ENCODE measurements at places on chromosomes 16 and 17.
A peak's percentile ranks its signal among the peaks of the same experiment; 100 is the strongest.

DNA sequence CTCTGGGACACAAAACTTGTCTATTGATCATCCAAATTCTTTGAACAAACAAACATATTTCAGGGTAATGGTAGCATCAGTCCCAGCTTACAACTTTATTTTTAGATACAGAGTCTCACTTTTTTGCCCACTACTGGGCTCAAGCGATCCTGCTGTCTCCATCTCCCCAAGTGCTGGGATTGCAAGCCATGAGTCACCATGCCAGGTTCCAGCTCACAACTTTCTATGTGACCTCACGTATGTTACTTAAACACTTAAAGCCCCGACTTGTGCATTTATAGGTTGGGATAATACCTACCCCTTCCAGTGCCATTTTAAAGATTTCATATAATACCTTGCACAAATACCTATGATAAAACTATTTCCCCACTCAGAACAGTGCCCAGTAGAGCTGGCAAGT is 42.0 kb upstream of the KSR1 start:
- DNase-seq: no peak

DNA sequence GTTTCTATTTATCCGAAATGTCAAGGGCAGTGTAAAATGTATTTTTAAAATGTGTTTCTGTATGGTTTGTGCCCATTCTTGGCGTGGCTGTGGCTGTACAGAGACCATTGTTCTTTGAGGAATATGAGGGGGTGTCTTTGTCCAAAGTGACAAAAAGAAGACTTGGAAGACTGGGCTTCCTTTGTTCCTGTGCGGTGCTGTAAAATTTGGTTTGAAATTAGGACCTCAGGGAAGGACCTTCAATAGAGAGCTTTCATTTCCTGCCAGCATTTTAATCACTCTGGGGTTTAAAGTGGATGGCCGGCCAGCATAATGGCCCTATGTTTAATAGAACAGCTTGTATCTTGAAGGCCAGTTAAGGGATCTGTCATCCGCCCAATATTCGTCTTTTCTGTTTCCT is 190.1 kb upstream of the TBX2 start:
- DNase-seq: no peak

- no peak for DNase-seq
Observed at GRCh38 chr16:31094088-31094423, 541 bp downstream of the VKORC1 start.

DNA sequence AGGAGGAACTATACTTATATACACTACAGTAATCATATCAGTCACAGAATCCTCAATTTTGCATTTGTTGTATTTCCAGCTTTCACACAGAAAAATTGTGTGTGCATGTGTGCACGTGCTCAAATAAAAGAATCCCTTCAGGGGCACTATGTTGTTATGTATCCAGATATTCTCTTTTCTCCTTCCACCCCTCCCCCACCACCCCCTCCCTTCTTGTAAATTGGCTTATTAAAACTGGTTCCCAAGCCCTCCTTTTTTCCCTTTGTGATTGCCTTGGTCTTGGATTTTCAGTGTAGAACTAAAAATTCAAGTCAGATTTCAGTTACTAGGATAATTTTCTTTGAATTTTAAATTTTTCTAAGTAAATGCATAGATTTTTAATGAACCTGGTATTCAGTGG is 86.3 kb downstream of the WNT3 start:
- no peak for DNase-seq

GRCh38 chr17:73419051-73419450 is 107.2 kb upstream of the CDC42EP4 start:
- no peak for DNase-seq

DNA sequence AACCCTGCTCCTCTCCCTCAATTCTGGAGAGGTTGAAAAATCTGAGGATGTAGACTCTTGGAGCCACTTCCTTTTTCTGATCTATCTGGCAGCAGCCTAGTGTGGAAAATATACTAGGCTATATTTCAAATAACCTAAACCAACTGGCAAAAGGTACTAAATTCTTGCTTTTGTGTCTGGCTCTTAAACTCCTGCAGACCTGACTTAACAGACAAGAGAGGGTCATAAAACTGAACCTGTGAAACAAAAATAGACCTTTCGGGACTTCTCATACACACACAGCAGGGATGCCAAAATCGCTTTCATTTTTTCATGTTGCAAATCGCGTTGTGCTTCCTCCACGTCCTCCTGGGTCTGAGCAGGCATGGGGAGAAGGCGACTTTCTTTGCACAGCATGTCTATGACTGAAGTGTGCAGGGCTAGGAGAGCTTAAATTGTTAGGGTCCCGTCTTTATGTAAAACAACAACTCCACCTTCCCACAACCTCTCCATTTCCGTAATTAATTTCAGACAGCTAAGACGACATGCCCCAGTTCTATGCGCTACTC is 520.7 kb upstream of the PSMD7 start:
- DNase-seq: no peak

GRCh38 chr17:74226252-74226651 is 12.9 kb downstream of the TTYH2 start:
- DNase-seq: no peak

DNA sequence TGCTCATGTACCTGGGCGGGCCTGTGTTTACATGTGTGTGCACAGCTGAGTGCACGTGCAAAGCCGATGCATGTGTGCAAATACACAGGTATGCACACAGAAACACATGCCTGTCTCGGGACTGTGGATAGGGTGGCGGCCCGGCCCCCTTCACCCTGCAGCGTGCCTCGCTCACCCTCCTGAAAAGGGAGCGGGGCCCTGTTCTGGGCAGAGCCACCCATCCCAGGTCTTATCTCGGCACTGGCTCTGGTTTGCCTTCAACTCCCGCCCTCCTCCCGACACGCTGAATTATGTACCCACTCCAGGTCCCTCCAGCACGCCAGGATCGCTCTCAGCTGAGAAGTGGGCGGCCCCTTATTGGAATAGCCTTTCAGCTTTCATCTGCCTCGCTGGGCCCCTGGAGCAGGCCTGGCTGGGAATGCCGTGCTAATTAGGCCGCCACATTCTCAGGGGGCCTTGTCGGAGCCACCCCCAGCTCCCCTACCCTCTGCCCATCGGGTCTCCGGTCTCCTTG is 77.8 kb downstream of the RTN4RL1 start:
- DNase-seq: no peak

DNA sequence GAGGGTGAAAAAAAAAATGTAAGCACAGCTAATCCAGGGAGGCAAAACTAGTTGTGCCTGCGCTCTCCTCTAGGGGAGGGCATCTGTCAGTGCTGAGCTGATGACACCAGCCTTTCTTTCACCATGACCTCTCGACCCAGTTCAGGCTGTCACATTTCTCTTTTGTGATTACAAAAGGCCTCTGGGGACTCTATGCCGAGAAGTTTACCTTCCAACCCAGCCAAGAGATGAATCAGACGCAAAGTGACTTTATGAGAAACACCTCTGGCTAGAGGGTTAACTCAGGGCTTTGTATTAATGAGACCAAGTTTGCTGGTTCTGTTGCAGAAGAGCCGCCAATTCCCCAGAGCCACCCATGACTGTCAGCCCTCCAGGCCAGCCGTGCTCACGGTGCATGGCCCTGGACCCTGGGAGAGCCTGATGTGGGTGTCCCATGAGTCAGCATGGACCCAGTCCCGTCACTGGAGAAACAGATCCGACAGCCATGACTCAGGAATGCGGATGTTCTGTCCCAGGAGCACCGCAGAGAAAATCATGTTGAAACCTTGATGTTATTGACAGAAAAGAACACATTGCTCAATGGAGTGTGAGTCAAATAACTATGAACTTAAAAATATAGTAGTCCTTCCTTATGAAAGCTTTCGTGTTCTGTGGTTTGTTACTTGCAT is 437.2 kb downstream of the HS3ST3B1 start:
- DNase-seq: no peak

DNA sequence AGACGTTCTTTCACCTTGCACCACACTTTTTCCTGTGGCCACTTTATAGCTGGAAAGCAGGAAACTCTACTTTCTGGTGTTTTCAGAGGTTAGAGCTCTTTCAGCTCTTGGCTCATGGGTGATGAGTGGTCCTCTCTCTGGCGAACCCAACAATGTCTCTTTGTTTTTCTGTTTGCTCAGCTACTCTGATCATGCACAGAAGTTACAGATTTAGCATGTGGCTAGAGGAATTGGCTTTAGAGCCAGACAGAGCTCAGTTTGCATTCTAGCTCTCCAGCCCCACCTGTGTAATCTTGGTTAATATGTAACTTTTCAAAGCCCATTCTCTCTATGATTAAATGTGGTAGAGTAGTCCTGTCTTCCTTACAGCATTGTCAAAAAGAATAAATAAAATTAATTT is 225.2 kb downstream of the HAPSTR1 start:
- no peak for DNase-seq

DNA sequence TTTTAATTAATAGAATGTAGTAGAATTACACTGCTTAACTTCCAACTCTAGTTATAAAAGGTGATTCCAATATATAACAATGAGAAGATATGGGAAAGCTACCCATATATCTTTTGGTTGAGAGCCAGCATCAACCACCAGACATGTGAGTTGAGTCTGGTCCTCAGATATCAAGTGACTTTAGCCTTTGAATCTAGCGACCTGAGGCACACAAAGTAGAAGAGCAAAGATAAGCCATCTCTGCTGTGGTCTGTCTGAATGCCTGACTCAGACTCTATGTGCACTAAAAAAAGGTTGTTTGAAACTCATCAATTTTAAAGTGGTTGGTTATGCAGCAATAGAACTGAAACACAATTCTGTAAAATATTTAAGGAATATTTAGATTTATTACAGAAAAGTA is 492.5 kb upstream of the SOX9 start:
- no peak for DNase-seq

GRCh38 chr17:12415031-12415430 is 250.7 kb upstream of the MYOCD start:
- no peak for DNase-seq

- no peak for DNase-seq
Observed at GRCh38 chr16:64242492-64242891, 879.4 kb downstream of the CDH11 start.

- no peak for DNase-seq
Observed at GRCh38 chr16:27823421-27823820, 240.1 kb downstream of the GSG1L start.

- DNase-seq: no peak
Observed at GRCh38 chr16:3861808-3862451, 18.6 kb downstream of the CREBBP start.

DNA sequence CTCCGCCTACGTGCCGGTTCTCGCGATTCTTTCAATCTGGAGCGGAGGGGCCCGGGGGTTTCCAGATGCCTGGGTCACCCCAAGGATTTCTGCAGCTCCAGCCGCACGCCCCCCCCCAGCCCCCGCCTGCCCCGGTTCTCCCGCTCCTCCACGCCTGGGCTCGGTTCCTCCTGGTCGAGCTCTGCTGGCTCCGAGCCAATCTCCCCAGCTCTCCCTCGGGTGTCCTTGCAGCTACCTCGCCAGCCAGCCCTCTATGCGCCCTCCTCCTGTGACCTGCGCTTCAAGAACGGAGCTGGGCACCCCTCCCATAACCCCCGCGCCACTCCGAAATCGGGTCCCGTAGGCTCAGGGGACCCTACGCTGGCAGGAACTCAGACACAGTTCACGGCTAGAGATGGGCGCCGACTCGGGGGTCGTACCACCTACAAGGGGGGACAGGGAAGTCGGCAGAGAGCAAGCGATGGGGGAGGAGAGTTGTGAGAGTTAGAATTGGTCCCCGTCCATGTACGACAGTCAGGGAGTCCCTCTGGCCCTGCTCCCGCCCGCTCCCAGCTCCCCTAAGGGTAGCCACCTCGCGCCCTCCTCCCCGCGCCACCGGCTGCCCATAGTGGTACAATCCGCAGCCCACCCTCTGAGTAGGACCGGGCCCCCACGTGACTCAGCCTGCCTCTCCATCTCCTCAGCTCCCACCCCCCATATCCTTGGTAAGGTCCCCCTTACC is 961 bp downstream of the FGF11 start:
- peak; percentile 3 for DNase-seq

DNA sequence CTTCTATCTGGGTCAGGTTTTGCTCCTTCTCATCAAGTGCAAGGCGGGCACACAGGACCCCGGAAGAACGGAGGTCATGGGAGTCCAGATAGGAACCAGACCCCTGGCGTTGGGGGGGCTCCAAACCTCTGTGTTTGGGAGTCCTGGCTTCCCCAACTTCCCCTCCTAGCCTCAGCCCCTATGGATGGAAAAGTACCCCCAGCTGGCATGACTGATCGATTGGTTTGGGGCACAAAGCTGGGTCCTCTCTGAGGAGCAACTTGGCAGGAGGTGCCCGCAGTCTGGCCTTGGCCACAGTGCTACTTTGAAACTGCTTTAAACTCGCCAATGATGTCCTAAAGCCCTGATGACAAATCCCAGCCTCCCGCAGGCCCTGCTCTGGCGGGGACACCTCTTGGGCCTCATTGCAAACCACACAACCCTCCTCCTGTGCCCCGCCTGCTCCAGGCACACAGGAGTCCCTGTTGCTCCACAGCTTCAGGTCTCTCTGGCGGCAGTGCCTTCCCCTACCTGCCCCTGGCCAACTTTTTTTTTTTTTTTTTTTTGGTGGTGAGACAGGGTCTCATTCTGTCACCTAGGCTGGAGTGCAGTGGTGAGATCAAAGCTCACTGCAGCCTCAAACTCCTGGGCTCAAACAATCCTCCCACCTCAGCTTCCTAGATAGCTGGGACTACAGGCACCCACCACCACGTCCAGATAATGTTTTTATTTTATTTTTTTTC is 38.0 kb upstream of the SNN start:
- no peak for DNase-seq

DNA sequence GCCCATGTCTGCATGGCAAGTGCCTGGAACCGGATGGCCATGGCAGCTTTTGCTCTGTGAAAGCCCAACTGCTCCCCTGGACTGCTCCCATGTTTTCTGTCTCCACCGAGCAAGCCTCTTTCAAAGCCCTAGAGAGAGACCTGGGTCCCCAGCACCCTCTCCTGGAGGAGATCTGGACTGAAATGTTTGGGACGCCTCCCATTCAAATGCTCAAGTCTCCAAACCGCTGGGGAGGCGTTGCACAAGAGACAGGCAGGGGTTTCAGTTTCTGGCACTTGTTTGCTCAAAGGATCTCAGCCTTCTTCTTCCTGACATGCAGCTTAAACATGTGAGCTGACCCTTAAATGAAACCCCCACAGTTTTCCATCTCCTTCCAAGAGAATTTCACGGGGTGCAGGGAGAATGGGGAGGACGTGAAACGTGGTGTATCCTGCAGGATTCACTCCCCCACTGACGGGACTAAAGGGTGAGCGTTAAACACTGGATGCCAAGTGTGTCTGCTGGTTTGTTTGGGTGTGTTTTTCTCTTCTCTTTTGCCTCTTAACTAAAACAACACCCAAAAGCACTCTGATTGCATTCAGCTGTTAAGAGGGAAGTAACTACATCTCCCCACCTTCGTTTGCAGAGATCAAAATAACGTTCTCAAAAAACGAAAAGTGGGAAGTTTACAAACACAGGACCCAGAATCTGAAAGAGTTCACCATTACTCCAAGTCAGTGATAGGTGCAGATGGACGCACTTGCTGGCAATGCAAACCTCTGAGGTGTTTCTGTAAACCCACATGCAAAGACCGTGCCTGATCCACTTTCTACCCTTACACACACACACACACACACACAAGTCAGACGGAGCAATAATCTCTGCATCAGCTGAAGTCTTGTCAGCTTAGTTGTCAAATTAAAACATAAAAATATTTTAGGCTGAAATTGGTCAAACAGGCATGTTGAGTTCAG is 256.9 kb downstream of the C16orf95 start:
- DNase-seq: no peak

Measured in NCI-H510A (cell line).